ENCODE measurements at places on chromosomes 5 and 9.

DNA sequence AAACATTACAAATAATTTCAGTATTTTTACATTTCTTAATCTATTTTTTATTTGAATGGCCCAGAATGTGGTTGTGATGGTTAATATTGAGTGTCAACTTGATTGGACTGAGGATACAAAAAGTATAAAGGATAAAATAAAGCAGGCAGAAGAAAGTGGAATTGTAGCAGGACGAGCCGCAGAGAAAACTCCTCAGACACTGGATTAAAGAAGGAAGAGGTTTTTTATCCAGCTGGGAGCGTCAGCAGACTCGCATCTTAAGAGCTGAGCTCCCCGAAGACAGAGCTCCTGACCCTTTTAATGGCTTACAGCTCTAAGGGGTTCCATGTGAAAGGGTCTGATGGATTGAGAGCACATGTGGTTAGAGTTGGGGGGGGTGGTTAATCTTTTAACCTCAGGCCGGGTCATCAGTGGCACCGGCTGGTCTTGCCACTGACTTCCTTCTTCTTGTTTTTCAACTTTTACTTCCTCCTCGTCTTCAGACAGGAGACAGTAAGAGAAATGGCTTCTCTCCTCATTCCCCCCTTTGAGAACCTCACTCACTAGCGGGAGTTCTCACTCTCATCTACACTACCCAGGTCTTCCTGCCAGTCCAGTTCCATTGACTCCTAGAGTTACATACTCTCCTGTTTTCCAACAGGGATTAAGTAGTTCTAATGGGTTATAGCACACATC, 80.0 kb downstream of the TMEM161B start:
- DNase-seq = no peak

- DNase-seq = no peak
Observed at GRCh38 chr5:126516133-126516532, 78.9 kb downstream of the ALDH7A1 start.

DNA sequence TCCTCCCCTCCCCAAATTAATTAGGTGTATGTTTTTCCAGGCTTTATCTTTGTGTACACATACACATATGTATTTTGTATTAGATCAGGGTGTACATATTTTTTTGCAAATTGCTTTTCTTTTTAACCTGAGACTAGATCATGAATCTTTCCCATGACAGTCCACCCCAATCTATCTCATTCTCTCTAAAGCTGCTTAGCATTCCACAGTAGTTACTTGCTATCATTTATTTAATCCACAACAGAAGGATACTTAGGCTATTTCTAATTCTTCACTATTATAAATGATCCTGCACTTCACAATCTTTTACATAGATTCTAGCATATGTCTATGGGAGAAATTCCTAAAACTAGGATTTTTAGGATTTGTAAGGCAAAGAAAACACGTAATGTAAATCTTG, 43.9 kb downstream of the SH3RF2 start:
- no peak for DNase-seq

DNA sequence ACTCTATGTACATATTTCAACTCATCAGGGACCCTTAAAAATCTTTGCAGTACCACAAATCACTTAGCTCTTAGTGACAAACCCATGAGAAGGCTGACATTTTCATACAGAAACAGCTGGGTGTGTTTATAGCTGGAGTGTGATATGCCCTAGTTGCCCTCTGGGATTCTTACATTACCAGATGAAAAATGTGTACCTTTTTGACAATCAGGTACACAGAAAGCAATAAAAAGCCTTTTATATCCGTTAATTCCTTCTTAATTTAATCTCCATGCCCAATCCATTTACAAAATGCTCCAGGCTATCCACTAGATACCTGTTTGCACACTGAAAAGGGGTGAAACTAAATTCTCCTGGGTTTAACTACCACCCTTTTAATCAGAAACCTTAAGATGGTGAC, 222.9 kb downstream of the KIAA0825 start:
- no peak for DNase-seq
